ENCODE measurements at places on chromosomes 4 and X.

GRCh38 chr4:103754844-103755243 lies 35.1 kb upstream of the TACR3 start:
- DNase-seq, result no peak

DNA sequence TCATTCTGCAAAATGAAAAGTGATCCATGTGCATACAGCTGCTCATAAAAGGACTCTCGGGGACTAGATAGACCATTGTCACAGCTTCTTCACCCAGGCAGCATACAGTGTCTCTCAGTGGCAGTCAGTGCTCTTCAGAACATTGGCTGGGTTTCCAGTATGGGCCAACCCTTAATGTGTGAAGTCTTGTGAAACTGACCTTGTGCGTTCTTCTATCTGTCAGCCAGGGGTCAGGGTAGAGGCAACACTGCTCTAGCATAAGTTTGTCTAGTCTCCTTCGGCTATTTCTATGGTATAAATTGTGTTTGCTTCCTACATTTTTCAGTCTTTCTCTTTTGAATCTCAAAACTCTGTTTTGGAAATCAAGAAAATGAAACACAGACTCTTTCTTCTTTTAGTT lies 37.0 kb upstream of the SMIM31 start:
- DNase-seq, result no peak

DNA sequence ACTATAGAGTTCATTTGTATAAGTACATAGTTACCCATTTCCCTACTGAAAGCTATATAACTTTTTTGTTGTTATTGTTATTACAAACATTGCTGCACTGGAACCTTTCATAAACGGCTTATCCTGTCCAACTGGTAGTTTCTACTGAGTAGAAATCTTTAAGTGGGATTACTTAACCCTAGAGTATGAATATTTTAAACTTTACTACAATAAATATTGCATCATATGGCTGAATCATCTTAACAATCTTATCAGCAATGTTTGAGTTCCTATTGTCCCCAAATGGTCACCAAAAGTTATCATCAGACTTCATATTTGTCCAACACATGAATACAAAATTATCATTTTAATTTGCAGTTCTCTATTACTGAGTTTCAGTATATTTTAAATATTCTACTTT lies 40.5 kb downstream of the LCORL start:
- no peak for DNase-seq

GRCh38 chr4:11281720-11282119 lies 147.0 kb downstream of the HS3ST1 start:
- no peak for DNase-seq

DNA sequence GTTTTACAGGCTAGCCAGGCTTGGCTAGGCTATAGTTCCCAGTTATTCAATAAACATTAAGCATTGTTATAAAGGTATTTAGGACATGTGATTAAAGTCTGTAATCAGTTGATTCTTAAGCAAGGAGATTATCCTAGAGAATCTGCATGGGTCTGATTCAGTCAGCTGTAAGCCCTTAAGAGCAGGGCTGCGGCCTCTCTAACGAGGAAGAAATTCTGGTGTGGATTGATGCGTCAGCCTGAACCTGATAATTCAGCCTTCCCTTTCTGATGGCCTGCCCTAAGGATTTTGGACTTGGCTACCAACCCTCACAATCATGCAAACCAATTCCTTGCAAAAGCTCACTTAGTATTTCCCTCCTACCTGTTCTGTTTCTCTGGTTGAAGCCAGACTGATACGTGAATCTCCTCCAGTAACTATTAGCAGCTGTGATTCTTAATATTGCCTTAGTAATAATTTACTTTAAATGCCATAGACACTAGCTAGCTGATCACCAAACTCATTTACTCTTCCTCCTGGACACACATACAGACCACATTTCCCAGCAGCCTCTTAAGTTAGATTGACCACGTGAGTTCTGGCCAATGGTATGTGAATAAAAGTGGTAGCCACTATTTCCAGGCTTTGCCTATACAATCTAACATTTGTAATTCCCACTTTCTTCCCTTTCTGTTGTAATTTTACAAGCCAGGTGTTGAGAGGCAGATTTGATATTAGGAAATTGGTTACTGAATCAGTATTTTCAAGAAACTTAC lies 678.0 kb upstream of the INTU start:
- no peak for DNase-seq

DNA sequence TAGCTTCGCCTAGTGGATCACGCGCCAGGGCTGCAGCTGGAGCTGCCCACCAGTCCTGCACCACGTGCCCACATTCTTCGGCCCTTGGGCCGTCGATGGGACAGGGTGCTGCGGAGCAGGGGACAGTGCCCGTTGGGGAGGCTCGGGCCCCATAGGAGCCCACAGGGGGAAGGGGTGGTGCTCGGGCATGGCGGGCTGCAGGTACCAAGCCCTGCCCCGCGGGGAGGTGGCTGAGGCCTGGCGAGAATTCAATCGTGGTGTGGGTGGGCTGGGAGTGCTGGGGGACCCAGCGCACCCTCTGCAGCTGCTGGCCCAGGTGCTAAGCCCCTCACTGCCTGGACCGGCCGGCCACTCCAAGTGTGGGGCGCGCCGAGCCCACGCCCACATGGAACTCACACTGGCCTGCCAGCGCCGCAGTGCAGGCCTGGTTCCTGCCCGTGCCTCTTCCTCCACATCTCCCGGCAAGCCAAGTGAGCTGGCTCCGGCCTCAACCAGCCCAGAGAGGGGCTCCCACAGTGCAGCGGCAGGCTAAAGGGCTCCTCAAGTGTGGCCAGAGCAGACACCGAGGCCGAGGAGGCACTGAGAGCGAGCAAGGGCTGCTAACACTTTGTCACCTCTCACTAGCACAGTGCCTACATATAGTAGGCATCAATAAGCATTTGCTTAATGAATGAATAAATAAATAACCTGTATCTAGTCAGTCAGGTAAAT lies 11.7 kb downstream of the SCFD2 start:
- DNase-seq, result no peak

GRCh38 chr4:152068866-152069265 lies 308.1 kb upstream of the GATB start:
- no peak for DNase-seq

DNA sequence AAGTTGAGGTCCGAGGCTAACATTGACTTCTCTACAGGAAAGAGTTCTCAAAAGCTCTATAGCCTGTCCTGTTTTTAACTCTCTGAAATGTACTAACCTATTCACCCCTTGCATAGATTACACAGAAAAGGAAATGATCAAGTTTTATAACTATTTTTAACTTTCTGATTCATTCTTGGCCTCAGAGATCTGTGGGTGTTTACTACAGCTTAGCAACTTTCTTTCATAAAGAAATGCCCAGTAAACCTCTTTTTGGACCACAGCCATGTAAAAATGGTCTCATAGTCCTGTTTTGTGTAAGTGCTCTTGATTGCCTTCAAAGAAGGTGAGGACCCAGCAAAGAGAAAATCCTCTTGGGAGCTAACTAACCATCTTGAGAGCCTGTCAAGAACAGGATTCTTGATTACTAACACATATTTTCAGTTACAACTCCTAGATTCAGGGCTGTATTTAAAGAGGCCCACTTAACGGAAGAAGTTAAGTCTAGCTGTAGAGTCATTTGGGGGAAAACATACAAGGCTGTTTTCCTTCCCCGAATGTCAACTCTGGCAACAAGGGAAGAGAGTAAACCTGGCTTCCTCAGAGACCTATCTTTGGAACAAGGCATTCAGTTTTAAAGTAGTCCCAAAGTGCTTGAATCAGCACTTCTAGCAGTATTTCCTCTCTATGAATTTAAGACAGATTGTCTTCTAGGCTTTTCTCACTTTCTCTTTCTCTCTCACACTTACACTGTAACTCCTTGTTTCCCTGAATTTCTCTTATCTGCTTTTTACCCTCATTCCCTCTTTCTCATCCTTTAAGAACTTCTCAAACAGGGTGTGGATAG lies 78.2 kb downstream of the IL21 start:
- no peak for DNase-seq

All from H54 (cell line).